Common myeloid progenitor, CD34-positive (primary cell): ENCODE measurements at places on chromosomes 2 and 18.

- no peak for DNase-seq
Measured at GRCh38 chr2:190837952-190838361, 42.7 kb upstream of the GLS start.

DNA sequence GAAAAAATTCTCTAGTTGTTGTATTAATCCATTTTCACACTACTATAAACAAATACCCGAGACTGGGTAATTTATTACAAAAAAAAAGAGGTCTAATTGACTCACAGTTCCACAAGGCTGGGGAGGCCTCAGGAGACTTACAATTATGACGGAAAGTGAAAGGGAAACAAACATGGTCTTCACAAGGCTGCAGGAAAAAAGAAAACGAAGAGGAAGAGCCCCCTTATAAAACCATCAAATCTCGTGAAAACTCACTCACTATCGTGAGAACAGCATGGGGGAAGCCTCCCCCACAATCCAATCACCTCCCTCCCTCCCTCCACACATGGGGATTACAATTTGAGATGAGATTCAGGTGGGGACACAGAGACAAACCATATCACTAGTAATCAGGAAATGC, 61.7 kb upstream of the SPTBN1 start:
- no peak for DNase-seq

DNA sequence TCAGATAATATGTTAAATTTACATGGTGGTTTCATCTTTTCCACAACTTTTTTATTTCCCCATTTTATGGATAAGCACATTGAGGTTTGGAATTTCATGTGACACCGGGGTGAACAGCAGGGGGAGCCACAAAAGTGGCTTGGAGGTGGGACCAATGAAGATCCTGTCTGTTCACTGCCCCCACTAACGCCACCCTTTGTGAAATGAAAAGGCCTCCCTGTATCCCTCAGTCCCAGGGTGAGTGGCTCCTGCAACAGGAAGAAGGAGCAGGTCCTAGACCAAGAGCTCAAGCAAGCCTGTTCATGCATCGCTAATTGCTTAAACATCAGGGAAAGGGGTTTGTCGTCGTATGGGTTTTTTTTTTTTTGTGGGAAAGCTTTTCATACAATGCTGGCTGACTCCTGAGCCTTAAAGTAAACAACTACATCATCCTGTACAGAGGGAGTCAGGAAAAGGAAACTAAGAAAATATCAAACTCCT, 267.8 kb upstream of the EPAS1 start:
- DNase-seq: no peak

DNA sequence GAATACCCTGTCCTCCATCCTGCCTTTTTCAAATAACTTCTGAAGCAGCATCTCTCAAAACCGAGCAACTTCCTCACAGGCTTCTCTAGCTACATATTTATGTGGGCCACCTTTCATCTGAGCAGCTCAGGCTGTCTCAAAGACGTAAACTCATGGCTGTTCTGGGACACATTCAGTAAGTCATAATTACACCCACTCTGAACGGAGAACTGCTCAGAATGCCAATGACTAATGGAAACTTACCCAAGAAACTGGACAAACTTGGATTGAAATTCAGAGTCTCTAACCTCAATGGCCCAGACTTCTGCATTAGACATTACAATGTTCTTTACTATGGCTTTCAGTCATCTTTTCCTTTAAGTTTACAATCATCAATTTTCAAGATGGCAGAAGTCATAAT, 145.2 kb downstream of the RAD51AP2 start:
- no peak for DNase-seq

DNA sequence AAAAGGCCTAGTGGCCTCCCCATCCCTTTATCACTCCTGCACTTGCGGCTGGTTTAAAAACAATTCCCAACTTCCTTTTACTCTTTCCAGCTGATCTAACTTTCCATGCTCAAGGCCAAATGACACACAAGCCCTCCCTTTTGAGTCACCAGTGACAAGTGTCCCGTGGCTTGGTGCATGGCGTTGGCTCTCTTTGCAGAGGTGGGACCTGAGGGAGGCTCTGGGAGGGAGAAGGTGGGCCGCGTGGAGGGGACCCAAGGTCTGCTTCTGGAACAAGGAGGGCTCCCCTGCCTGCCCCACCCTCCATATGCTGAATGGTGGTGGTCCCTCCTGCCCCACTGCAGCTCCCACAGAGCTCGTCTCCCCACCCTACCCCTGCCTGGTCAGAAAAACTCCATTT, 30.8 kb upstream of the HPCAL1 start:
- no peak for DNase-seq

DNA sequence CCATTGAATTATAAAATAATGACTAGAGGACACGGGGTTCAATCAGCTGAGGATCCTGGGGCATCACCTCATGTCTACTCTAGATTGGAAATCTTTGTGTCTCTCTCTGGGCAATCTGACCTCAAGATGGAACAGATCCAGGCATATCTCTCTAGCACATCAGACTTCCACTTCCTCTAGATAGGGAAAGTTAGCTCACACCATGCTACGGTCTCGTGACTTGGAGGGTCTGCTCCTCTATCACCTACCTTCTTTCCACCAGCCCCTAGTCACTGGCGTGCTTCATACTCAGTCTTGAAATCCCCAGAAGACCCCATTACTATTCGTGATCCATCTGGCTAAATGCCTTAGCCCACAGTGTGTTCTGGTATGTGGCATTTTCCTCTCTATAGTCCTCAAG, 148.8 kb downstream of the ANKRD44 start:
- peak; percentile 60 for DNase-seq

DNA sequence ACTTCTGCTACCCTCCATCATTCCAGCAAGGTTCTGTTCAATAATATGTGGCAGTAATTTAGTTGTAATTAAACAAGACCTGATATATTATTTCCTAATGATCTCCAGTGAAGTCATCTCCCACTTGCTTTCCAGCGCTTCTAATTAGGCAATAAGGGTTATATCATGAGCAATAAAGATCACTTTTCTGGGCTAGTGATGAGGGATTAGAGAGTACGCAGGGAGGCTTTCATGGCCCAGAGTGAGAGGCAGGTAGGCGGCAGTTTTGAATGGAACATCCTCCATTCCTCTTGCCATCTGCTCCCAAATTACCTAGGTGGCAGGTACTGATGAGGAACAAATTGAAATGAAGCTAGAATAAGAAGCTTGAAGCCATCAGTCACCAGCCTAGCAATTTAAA, 358.1 kb upstream of the SYT4 start:
- DNase-seq: no peak

DNA sequence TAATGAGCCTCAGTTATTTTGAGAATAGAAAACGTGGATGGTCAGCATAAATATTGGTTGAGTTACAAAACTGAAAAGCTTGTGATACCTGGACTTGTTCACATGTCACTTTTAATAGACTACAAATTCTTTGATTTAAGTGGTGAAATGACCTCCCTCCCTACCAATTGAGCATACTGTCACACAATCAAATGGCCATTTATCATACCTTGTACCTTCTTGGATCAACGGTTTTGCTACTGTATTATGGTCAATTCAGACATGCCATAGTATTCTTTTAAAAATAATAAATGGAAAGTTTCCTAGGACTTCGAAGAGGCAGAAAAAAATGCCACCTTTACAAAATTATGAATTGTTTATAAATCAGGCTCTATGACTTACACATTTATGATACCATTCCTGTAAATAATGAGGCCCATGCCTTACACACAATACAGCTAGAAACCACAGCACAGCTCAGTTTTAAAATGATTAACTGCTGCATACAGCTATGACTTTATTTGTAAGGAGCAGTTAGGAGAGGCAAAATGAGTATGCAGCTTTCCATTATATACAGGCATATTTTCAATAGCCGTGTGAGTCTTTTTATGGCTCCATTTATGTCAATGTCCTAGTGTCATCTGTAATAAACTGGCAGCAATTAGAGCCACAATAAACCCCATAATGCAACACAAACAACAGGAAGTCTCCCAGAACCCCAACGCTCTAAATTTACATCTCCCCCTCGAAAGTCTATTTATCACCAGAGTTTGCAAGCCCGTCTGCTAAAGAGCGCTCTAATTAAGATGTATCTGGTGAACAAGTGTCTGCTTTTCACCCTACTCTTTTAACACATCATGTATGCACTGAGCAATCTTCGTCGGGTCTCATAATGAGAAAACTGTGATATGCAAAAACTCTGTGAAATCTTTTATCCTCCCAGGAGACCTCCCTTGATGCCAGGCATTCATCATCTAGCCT, 176.1 kb downstream of the ZNF521 start:
- no peak for DNase-seq

DNA sequence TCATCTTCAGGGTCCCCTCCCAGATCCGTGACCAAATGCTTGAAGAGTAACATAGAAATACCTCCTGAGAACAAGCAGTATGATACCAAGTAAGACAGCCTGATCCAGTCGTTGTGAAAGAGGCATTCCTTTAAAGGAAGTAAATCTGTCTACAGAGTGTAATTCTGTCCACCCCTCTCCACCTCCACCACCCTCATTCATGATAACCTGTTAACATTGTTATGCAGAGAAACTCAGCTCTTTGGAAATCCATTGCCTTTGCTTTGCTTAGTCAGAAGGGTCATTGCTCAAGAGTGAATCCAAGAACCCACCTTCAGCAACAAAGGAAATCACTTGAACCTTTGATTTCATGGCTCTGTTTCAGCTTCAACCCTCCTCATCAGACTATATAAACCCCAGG, 155.6 kb downstream of the CYP26B1 start:
- no peak for DNase-seq

DNA sequence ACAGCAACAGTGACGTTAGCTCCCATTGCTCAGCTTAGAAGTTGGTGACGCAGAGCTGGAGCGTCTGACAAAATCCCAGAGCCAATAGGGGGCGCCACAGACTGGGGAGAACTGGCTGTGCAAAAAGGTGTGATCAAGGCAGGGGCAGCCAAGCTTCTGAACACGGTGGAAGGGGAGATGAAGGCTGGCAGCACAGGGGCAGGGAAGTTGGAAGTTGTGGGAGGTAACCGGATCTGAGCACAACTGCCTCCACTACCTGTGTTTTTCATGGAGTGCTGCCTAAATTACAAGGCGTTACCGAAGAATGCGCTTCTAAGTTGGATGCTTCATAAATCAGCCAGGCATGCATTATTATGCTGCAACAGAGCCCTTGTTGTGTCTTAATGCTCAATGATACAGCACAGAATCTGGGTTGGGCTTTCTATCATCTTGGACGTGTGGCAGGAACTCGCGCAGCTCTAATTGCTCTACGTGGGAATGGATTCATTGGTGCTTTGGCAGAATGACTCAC, 370.0 kb downstream of the SLC4A3 start:
- DNase-seq: no peak

GRCh38 chr2:203143391-203143790, 95.4 kb upstream of the CYP20A1 start:
- no peak for DNase-seq

DNA sequence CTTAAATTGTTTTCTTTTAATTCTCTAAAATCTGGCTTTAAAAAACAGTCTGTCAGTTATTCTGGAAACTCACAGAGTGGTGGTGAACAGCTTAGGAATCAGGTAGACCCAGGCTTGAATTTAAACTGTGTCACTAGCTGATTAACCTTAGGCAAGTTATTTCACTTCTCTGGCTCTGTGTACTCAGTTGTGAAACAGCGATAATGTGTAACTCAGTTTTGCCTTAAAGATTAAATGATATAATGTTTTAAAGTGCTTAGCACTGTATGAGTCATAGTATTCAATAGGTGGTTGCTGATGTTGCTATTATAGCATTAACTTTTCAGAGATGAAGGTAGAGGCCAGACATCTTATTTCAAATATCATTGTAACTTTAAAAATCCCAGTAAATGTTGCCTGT, 40.7 kb downstream of the PKP4 start:
- DNase-seq: no peak

GRCh38 chr2:190180313-190181122, 118.0 kb upstream of the MSTN start:
- DNase-seq: peak; percentile 89

GRCh38 chr2:6627316-6627715, 238.4 kb downstream of the CMPK2 start:
- no peak for DNase-seq

- no peak for DNase-seq
Measured at GRCh38 chr2:177429688-177430325, 37.2 kb downstream of the AGPS start.

GRCh38 chr2:234839285-234839684, 112.5 kb upstream of the SH3BP4 start:
- DNase-seq: no peak

GRCh38 chr2:29220506-29221270, 105.5 kb downstream of the CLIP4 start:
- no peak for DNase-seq

GRCh38 chr2:170965446-170966225, 36.6 kb downstream of the GORASP2 start:
- no peak for DNase-seq

DNA sequence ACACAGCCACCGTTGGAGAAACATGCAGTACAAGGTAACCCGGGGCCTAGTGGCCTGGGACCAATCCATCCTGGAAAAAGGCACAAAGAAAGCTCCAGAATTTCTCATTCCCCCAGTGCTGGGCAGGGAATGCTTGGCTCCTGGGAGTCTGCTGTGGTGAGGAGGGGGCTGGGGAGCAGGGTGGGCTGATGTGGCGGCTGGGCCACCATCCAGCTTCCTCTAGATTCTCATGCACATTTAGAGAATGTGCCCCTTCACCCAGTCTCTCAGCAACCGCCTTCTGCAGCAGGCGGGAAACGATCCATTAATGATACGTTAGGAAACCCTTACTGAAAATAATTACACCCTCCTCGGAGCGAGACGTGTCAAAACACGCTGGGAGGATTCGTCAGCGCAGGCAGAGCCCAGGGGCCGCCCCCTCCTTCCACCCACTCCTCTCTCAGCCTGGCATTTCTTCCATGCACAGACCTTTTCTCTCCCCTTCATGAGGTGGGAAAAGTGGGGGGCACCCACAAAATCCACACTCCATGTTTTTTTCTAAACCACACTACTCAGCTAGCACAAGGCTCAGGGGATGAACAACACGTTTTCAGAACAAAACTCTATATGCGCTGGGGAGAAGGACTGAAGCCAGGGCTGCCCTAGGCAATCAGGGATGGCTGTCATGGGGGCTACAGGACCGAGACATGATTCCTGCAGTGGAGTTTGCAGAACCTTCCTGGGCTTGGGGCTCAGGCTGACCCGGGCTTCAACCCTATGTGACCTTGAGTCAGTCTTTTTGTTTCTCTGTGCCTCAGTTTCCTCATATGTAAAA, 56.1 kb upstream of the SMAD7 start:
- no peak for DNase-seq

DNA sequence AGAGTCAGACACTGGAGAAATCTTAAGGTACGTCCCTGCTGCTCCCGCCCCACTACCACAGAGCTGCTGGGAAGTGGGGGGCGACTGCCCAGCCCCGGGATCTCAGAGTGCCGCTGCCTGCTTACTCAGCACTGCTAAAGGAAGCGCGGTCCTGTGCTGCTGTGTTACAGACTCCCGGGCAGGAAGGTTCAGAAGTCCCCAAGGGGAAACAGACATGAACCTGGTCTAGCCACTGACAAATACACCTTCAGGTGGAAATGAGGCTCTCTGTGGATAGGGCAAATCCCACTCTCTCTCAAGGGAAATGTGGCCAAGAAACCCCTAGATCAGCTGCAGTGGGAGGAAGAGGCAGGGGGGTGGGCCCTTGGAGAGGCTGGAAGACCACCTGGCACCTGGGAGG, 13.7 kb downstream of the MTERF4 start:
- peak; percentile 45 for DNase-seq

GRCh38 chr18:41655074-41655473, 300.0 kb upstream of the PIK3C3 start:
- no peak for DNase-seq

GRCh38 chr2:28166956-28167355, 225.7 kb upstream of the FOSL2 start:
- no peak for DNase-seq

GRCh38 chr2:65819963-65820362, 387.6 kb upstream of the SPRED2 start:
- no peak for DNase-seq
